ENCODE measurements at places on chromosomes 5 and 9. TPM values are rescaled to one million over a fixed set of nuclear protein-coding genes. Genes with fewer than 3 reads are reported as not detected.

- no peak overlapping the region for H3K27ac ChIP-seq
- H3K36me3 ChIP-seq = no peaks in the 10 kb centered on the region
- no peaks in the 10 kb centered on the region for H3K4me1 ChIP-seq
- no peak for DNase-seq
- no peak overlapping the region for H3K4me3 ChIP-seq
Observed at GRCh38 chr9:123168586-123168985, 99.8 kb downstream of the STRBP start.

GRCh38 chr5:31664566-31664965 lies 25.6 kb downstream of the PDZD2 start:
- DNase-seq = no peak
- H3K4me3 ChIP-seq = no peak overlapping the region
- H3K27me3 ChIP-seq = no peaks in the 10 kb centered on the region
- H3K4me1 ChIP-seq = no peaks in the 10 kb centered on the region
- H3K27ac ChIP-seq = no peak overlapping the region

- no peaks in the 10 kb centered on the region for H3K4me1 ChIP-seq
- no peaks in the 10 kb centered on the region for H3K36me3 ChIP-seq
- H3K27ac ChIP-seq = no peak overlapping the region
- no peak for DNase-seq
- H3K4me3 ChIP-seq = no peak overlapping the region
Observed at GRCh38 chr5:124996764-124997077, 250.3 kb upstream of the ZNF608 start.

DNA sequence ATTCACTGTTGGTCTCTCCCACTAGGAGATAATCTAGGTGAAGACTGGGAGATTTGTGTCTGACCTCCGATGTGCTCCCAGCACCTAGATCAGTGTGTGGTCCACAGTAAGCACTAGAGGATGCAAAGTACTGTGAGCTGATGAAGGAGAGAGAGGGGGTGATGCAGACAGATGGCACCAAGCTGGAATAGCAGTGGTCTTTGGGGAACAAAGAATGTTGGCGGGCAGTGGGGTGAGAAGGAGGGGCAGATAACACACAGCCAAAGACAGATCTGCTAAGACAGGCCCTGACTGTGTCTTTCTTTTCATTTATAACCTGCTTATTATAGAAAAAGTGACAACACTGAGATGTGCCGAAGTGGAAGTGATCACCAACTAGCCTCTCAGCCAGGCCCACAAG lies 37.5 kb downstream of the ERGIC1 start:
- no peaks in the 10 kb centered on the region for H3K36me3 ChIP-seq
- H3K27ac ChIP-seq = peak overlapping the region; percentile 71
- H3K4me1 ChIP-seq = no peaks in the 10 kb centered on the region
- H3K27me3 ChIP-seq = no peaks in the 10 kb centered on the region

GRCh38 chr9:74140141-74140540 lies 357.0 kb upstream of the RORB start:
- DNase-seq = no peak
- no peaks in the 10 kb centered on the region for H3K36me3 ChIP-seq
- no peak overlapping the region for H3K27ac ChIP-seq
- no peaks in the 10 kb centered on the region for H3K27me3 ChIP-seq
- no peaks in the 10 kb centered on the region for H3K4me1 ChIP-seq
- no peak overlapping the region for H3K4me3 ChIP-seq

DNA sequence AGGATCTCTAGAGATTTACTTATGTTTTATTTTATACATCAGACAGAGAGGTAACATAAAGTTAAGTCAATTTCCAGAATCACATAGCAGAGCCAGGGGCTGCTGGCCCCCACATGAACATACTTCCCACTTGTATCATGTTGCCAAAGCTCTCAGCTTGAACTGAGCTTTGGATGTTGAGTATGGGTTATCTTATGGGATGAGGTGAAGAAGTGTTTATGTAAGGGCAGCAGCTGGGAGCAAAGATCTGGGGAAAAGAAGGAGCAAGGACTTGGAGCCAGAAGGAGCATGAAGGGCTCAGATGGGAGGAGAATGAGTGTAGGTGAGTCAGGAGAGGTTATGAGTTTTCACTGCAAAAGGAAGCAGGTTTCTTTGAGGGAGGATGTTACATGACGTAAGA lies 72.0 kb downstream of the MROH2B start:
- H3K27ac ChIP-seq = no peak overlapping the region
- H3K36me3 ChIP-seq = no peaks in the 10 kb centered on the region
- no peaks in the 10 kb centered on the region for H3K27me3 ChIP-seq
- no peaks in the 10 kb centered on the region for H3K4me1 ChIP-seq
- no peak overlapping the region for H3K4me3 ChIP-seq

GRCh38 chr5:93305984-93306383 lies 275.0 kb downstream of the NR2F1-AS1 start:
- no peak overlapping the region for H3K27ac ChIP-seq
- peaks cover 26% of the 10 kb centered on the region for H3K4me1 ChIP-seq
- H3K27me3 ChIP-seq = no peaks in the 10 kb centered on the region

DNA sequence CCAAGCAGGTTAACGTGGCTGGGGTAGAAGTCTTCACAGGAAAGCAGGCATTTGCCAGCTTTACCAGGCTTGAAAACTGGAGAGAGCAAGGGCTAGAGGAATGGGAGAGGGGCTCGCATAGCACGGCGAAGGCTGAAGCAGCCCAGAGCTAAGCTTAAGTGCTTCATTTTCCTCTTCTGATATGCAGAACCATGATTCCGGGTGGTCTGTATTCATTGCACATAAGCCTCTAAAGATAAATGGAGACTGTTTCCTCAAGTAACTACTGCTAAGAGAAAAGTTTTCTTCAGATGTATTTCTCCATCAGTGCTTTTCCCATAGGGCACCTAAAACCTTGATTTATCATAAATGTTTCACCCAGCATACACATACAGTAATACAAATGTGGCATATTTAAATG lies 414.1 kb downstream of the MLLT3 start:
- H3K27ac ChIP-seq = no peak overlapping the region
- no peak overlapping the region for H3K4me3 ChIP-seq
- no peaks in the 10 kb centered on the region for H3K27me3 ChIP-seq
- DNase-seq = no peak
- no peaks in the 10 kb centered on the region for H3K4me1 ChIP-seq

NAIF1 gene
- total RNA-seq = 11.2 TPM

DNA sequence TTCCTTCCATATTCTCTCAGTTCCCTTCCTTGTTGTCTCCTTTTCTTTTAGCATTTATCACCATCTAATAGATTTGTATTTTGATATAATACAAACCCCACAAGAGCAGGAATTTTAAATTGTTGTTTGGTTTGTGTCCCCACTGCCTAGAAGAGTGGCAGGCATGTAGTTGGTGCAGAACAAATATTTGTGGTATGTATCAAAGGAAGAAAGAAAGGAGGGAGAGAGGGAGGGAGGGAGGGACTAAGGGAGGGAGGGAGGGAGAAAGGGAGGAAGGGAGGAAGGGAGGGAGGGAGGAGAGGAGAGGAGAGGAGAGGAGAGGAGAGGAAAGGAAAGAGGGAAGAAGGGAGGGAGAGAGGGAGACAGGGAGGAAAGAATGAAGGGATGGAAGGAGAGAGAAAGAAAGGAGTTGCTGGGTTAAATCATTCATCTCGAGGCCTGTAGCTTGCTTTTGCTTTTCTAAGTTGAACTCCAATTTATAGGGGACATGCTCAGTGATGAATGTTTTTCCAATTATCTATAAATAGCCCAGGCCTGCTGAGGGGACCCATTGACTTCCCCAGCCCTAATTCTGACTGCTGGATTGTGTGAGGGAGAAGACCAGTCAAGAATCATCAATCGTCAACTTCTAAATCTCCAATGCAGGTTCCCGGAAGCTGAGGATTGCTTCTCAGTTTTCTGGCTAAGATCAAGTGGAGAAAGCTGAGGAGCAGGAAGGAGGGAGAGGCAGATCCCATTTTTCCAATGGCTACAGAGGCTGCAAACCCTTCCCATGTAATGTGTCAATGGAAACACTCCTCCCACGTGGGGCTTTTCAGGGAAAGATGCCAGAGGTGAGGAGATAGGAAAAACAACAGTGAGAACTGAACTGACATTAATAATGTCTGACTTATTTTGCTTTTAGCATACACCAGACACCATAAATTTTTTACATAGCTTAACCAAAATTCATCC lies 320.7 kb downstream of the ASTN2 start:
- peaks cover 16% of the 10 kb centered on the region for H3K4me1 ChIP-seq
- H3K27ac ChIP-seq = no peak overlapping the region
- H3K36me3 ChIP-seq = no peaks in the 10 kb centered on the region
- H3K4me3 ChIP-seq = no peak overlapping the region
- H3K27me3 ChIP-seq = no peaks in the 10 kb centered on the region
